Dermis blood vessel endothelial cell (primary cell): ENCODE measurements at places on chromosomes 3 and 15.

DNA sequence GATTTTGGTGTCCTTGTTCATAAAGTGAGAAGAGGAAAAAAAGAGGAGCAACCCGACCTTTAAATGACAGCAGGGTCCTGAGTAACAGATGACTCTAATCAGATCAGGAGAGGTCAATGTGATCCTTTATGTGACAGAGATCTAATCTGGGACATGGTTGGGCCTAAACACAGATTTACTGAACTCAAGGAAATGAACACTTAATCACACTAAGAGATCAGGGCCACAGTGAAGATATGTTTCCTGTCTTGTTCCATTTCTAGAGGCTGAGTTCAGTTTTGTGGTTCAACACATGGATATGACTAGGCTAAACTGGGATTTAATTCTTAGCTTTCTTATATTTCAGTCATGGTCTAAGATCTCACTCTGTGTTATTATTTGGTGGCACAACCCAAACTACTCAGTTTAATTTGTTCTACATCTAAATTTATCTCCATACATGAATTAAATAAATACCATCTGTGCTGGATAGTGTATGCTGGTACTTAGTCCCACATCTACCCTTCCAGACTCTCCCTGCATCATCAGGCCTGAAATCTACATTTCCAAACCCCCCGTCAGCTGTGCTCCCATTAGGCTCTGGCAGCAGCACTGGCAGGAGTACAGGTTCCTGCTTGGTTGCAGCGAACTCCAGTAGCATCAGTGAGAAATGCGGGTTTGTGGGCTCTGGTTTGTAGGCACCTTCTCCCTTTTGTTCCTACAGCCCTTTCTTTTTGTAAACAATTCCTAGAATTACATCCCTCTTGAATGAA lies 22.6 kb downstream of the SFMBT1 start:
- peak; percentile 46 for DNase-seq

- peak; percentile 51 for DNase-seq
Measured at GRCh38 chr3:11195721-11196332, 41.5 kb downstream of the HRH1 start.

DNA sequence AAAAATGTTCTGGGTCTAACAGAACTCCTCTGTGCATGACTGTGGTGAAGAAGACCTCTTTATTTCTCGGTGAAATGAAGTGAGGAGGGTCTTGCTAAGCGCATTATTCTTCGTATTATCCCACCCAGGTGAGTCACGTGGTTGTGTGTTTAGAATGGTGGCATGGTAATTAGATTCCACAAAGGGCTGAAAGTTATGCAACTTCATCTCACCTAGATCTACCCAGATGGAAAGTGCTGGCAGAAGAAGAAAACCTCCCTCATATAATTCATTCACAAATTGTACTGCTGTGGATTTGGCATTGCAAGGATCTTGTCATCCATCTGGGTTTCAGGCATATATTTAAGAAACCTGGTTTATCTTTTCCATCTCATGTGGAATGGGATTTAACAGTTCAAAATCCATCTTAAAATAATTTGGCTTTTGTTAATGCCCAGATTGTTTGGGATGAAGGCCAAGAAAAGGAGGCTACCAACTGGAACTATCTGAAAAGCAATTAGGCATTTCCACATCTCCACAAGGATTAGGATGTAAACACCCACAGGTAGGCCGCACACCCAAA lies 175.3 kb downstream of the PLCL2 start:
- no peak for DNase-seq

- DNase-seq = no peak
Measured at GRCh38 chr3:30848087-30848779, 46.2 kb downstream of the GADL1 start.

- no peak for DNase-seq
Measured at GRCh38 chr3:152230370-152230769, 38.4 kb upstream of the MBNL1 start.

DNA sequence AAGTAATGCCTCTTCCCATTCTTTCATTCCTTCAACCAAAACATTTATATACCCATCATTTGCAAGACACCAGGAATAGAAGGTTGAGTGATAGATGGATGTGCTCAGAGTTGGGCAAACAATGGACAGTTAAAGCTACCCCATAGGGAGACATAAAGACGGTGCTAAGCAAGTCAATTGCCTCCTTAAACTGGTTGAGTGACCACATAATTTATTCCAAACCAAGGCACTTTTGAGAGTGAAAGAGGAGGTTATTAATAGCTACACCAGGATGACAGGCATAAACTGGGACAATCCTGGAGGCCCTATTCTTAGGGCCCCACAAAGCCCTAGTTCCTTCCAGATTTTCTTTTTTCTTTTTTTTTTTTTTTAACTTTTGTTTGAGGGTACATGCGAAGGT lies 21.4 kb upstream of the DYNC1LI1 start:
- no peak for DNase-seq

- DNase-seq = no peak
Measured at GRCh38 chr3:131795390-131796090, 239.3 kb downstream of the CPNE4 start.

DNA sequence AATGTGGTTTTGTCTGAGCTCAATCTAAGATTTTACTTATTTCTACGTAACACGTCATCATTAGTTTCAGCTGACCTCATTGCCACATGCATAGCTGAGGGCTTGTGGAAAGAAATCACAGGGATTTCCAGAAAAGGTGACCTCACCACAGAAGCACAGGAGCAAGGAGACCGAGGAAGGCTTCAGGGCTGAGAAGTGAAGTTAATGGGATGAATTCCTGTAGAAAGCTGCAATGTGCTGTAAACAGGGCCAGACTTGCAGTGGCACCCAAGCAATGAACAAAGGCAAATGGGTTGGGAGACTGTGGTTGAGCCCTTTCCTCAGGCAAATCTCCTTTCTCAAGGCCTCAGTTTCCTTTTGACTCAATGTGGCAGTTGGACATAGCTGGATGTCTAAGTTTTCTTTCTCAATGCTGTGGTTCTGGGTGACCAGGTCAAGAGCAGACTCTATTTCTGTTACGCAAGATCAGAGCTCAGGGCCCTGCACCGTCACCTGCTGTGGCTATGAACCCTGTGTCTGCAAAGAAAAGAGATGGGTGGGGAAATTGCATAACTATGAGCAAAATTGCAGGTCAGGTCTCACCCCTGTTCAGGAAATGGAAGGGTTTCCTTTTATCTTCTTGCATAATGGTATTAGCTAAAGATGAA lies 252.2 kb upstream of the TBL1XR1 start:
- no peak for DNase-seq

DNA sequence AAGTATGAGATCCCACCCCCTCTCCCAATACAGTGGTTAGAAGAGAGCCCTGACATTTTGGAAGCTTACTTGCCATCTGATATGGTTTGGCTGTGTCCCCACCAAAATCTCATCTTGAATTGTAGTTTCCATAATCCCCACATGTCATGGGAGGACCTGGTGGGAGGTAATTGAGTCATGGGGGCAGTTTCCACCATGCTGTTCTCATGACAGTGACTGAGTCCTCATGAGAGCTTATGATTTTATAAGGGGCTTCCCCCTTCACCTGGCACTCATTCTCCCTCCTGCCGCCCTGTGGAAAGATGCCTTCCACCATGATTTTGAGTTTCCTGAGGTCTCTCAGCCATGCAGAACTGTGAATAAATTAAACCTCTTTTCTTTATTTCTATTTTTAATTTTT lies 28.8 kb upstream of the HES1 start:
- DNase-seq = no peak

GRCh38 chr3:196414469-196414868 lies 17.8 kb downstream of the UBXN7 start:
- DNase-seq = peak; percentile 21

DNA sequence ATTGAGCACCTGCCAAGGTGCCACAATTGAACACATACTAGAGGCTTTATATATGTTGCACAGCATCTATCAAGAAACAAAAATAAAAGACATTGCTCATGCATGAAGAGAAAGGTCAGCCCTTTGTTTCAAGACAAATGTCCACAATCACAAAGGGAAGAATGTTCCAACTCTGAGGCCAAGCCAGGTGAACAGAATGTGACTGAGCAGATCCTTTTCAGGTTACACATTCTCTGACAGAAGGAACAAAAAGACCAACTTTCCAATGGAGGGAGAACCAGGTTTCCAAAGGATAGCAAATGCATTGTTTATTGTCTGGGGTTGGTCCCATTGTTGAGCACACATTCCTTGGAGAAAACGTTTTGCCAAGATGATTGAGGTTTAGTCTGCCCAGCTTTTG lies 50.2 kb upstream of the FAM174B start:
- DNase-seq = no peak

GRCh38 chr15:65806397-65806796 lies 14.3 kb upstream of the DENND4A start:
- no peak for DNase-seq

DNA sequence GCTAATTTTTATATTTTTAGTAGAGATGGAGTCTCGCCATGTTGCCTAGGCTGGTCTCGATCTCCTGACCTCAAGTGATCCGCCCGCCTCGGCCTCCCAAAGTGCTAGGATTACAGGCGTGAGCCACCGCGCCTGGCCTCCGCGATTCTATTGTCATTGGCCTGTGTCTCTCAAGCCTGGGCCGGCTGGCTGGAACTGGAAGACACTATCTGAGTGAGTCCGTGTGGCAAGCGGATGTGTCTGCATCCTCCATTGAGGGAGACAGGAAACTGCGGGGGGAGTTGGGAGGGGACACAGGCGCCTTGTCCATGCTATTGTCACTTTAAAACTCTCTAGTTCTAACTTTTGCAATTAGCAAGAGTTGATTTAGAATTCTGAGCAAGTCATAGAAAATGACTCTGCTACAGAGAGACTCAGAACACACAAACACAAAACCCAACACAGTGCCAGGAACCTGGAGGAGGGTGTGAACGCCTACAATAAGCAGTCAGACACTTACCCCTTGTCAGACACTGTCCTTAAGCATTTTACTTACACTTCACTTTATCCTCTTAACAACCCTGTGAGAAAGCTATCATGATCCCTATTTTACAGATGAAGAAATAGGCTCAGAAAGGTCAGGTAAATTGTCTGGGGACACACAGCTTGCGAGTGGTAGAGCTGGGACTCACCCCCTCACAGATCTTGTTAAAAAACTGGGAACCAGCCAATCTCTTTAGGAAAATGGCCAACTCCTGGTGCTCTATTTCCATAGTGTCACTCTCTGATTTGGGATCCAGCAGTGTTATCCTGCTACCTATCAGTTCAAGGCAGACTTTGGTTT lies 38.7 kb downstream of the ANP32A start:
- DNase-seq = peak; percentile 95

GRCh38 chr15:61083081-61083787 lies 145.9 kb downstream of the RORA start:
- no peak for DNase-seq

GRCh38 chr3:127216415-127217261 lies 23.7 kb downstream of the PRR23E start:
- no peak for DNase-seq

- DNase-seq = no peak
Measured at GRCh38 chr15:29432191-29433049, 162.8 kb upstream of the NSMCE3 start.

GRCh38 chr15:101156061-101156460 lies 95.8 kb downstream of the CHSY1 start:
- no peak for DNase-seq

DNA sequence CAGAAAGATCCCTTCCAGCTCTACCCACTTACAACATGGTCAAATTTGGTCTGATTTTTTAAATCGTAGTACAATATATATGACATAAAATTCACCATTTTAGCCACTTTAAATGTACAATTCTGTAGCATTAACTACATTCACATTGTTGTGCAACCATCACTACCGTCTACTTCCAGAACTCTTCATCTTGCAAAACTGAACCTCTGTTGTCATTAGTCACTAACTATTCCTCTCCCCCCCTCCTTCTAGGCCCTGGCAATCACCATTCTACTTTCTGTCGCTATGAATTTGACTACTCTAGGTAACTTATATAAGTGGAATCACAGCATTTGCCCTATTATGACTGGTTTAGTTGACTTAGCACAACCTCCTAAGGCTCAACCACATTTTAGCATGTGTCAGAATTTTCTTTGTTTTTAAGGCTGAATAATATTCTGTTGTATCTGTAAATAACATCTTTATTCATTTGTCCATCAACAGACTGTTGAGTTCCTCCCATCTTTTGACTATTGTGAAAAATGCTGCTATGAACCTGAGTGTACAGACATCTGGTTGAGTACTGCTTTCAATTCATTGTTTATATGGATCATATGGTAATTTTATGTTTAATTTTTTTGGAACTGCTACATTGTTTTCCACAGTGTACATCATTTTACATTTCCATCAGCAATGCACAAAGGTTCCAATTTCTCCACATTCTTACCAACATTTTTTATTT lies 35.5 kb upstream of the CCR2 start:
- no peak for DNase-seq

GRCh38 chr3:148937467-148938255 lies 53.7 kb upstream of the GYG1 start:
- no peak for DNase-seq

DNA sequence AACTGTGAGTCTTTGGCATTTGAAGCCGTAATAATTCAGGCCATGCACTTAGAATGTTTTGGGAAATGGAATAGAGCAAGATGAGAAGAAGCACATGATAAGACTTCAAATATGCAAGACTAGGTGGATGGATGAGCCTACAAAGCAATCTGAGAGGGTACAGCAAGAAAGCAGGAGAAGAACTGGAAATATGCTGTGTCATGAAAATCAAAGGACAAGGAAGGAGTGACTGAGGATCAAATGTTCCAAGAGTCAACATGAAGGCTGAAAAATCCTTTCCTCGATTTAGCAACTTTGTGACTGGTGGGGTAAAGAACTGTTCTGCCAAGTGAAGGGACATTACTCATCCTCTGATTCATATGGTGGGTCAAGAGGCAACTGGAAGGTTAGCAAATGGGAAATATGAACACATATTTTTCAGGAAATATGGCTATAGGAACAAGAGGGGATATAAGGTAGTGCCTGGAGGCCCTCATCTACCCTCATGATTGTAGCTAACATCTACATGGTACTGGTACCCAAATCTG lies 803.7 kb upstream of the ARRDC4 start:
- no peak for DNase-seq

GRCh38 chr3:100682056-100682853 lies 27.0 kb upstream of the TFG start:
- peak; percentile 21 for DNase-seq

GRCh38 chr3:30586806-30587486 lies 19.5 kb upstream of the TGFBR2 start:
- no peak for DNase-seq

DNA sequence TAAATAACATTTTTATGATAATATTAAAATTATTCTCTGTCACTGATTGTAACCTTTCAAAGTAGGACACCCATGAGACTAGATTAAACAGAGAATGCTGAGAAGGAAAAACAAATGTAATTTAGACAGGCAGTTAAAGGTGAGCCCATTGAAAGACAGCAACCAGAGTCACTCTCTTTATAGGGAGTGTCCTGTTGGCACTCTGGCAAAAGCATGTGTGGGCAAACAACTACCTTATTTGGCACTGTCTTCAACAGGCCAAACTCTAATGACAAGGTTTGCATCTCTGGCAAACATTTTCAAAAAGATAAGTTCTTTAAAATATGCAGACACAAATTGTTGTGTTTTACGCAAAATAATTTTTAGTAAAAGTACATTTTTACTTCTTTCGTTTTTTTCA lies 29.8 kb downstream of the NFKBIZ start:
- DNase-seq = no peak

- DNase-seq = peak; percentile 70
Measured at GRCh38 chr15:31236184-31237042, 90.2 kb upstream of the KLF13 start.
